ENCODE measurements at places on chromosomes 2 and 18. TPM values are rescaled to one million over a fixed set of nuclear protein-coding genes. Genes with fewer than 3 reads are reported as not detected.

IL1A gene
- 1.8 TPM for total RNA-seq

PLEKHH2 gene
- total RNA-seq = 0.28 TPM

ABCB6 gene
- total RNA-seq = 51.1 TPM

MRO gene
- total RNA-seq = not detected

Measured in endothelial cell of coronary artery (primary cell).